ENCODE measurements at places on chromosomes 7 and 10.

- DNase-seq: no peak
Measured at GRCh38 chr10:79184145-79184625, 115.4 kb downstream of the ZMIZ1 start.

GRCh38 chr10:61542596-61542995 is 89.4 kb upstream of the TMEM26 start:
- no peak for DNase-seq

DNA sequence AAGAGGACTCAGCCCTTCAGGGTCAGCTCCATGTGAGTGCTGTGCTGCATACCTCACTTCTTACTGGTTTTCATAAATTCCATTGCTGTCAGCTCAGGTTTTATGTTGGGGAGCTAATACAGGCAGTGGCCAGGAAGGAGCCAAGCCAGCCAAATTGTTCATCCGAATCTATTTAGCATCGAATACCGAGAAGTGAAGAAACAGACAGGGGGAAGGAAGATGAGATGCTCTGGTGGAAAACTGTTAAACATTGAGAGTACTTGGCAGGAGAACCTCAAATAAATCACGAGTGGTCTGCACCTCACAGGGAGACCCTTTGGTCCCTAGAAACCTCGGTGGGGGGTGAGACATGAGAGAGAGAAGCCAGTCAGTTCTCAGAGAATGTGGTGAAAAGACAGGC is 196.0 kb upstream of the TMEM72 start:
- DNase-seq: no peak

DNA sequence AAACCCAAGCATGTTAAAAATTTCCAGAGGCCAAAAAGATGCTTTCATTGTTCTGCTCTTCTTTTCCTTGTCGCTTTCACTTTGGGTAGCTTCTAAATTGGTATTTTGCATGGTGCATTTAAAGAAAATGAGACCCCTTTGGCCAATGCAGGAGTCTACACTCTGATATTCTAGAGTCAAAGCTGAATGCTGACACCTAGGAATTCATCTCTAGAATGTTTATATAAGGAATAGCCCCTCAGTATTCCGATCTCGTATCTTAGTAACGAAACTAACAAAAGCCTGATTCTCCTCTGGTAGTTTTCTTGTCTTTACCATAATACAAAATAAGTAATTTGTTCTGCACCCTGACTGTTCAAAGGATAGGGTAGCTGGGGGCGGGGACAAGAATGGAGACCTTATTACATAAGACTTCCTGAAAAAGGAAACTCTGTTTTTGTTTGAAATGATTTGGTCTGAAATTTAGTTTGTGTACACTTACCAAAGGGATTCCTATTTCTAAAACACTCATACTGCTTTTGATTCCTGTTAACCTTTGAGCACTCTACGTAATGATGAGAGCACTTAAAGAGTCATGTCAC is 17.1 kb downstream of the IKZF1 start:
- no peak for DNase-seq

DNA sequence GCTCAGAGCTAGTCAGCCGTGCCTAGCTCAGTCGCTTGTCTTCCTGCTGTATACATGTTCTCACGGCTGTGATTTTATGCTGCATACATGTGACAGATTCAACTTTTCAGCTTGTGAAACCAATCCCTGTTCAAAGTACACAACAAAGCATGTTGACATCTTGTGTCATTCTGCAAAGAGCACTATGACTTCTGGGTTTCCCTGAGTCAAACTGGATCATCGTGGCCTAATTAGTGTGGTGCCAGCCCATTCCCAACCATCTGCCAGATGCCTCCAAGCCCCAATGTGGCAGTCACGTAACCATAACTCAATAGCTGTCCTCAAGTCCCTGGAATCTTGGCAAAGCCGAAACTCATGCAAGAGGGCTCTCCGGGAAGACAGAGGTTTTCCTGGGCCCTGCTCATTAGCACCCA is 144.8 kb downstream of the MYOF start:
- DNase-seq: no peak

GRCh38 chr10:102421757-102422512 is 1.3 kb downstream of the FBXL15 start:
- no peak for DNase-seq

GRCh38 chr7:143147070-143147469 is 15.2 kb downstream of the PIP start:
- no peak for DNase-seq

DNA sequence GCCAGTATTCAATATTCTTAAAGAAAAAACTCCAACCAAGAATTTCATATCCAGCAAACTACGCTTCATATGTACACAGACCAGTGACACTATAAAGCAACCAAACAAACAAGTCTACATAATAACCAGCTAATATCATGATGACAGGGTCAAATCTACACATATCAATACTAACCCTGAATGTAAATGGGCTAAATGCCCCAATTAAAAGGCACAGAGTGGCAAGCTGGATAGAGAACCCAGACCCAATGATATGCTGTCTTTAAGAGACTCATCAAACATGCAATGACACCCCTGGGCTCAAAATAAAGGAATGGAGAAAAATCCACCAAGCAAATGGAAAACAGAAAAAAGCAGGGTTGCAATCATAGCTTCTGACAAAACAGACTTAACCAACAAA is 218.1 kb upstream of the NFE2L3 start:
- DNase-seq: no peak
